A673 (cell line): ENCODE measurements at places on chromosomes 12 and 14. TPM values are rescaled to one million over a fixed set of nuclear protein-coding genes. Genes with fewer than 3 reads are reported as not detected.

PPP2R5E gene
- 64.3 and 66.0 TPM in 2 replicates for total RNA-seq

IAPP gene
- total RNA-seq: not detected in 2 replicates

GRCh38 chr12:116222358-116222757 lies 55.1 kb downstream of the MED13L start:
- peak; percentile 83 for DNase-seq

- DNase-seq: no peak
Measured at GRCh38 chr12:127296591-127296990, 970.4 kb upstream of the TMEM132C start.

VSX2 gene
- total RNA-seq: not detected in 2 replicates

DNA sequence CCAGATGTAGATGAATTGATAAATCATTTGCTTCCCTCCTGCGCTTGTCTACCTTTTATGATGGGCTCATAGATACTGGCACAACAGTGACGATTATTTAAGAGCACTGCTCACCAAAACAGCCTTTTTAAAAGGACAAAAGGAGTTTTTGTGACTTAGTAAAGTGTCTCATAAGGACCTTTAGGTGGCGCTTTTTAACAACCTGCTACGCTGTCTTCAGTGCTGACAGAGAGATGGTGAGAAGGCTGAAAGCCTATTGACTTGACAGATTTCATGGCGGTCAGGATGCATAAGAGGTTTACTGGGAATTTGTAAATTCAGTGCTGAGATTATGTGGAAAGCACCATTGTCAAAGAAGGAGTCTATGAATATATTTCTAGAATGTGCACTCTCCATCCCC lies 87.6 kb downstream of the SLC15A5 start:
- DNase-seq: peak; percentile 63

DNA sequence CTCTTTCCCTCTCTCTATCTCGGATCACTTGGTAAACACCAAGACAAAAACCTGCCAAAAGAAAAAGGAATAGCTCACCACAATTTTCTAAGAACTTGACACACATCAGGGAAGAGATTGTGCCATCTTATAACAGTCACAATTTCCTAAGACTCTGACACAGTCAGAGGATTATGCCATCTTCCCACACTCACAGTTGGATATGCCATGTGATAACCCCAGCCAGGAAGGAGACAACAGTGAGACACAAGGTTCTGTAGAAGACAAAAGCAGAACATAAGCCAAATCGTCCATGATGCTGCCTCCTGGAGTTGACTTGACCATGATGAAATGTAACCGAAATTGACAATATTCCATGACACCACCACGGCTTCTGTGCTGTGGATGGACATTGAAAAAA lies 2.8 kb upstream of the CLEC9A start:
- DNase-seq: peak; percentile 68

ASCL1 gene
- total RNA-seq: not detected in 2 replicates

DNA sequence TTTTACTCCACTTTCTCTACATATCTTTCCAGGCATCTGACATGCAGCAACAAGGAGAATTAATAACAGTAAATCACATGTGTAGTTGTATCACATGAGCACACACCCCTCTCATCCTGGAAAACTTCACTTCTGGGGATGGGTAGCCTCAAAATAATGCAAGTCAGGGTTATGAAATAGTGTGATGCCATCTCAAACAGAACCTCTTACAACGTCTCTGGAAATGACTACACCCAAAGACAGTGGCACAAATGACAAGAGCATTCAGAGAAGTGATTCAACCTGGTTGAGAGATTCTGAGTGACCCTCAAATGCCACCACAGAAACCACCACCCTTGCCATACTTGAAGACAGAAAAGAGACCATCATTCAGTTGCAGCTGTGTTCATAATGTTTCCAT lies 2.8 kb downstream of the DIO2 start:
- no peak for DNase-seq

CCDC197 gene
- total RNA-seq: not detected in 2 replicates

TSHR gene
- total RNA-seq: not detected in 2 replicates

- DNase-seq: no peak
Measured at GRCh38 chr12:91434081-91434480, 251.5 kb upstream of the DCN start.

SCNN1A gene
- total RNA-seq: not detected in 2 replicates

NEUROD4 gene
- not detected in 2 replicates for total RNA-seq

NKX2-1 gene
- not detected in 2 replicates for total RNA-seq

DNA sequence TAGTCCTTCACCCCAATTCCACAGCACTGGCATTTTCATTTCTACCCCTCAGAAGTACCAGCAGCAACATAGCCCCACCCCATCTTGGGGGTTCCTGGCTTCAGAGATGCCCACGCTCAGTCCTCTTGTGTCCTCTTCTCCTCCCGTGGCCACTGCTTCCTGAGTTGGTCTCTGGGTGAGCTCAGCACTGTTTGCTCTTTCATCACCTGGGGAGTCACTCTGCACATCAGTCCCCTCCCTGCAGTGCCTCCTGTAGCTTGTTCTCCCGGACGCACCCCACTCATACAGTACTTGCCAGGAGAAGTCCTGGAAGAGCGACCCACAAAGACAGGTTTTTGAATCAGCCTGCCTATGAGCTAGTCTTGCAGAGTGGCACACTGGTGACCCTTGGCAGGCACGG lies 63.8 kb downstream of the GSC start:
- DNase-seq: no peak

FZD10 gene
- not detected in 2 replicates for total RNA-seq

GRCh38 chr14:92274055-92274454 lies 48.9 kb upstream of the SLC24A4 start:
- no peak for DNase-seq

DNA sequence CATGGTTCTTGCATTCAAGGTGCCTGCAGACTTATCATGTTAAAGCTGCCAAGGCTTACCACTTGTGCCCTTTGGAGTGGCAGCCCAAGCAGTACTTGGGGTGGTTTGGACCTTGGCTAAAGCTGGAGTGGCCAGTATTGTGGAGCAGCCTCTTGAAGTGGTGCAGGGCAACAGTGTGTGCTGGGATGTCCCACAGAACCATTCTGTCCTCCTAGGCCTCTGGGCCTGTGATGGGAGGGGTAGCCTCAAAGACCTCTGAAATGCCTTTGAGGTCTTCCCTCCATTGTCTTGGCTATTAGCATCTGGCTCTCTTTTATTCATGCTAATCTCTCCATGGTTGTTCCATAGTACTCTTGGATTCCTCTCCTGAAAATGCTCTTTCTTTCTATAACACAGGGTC lies 78.2 kb upstream of the SLC24A4 start:
- DNase-seq: no peak

DNA sequence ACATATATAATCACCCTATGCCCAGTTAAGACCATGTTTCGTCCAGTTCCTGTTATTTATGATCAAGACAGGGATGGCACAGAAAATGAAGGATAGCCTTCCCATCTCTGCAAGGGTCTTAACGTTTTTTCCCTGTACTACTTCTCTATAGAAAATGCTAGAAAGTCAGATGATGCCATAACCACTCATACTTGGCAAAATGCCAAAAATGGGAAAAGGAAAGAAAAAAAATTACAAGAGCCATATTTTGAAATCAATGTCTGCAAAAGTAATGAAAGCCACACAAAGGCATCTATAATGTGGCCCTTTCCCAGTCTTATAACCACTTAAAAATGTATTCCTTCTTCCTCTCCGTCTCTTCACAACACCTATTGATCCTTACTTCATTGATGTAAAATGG lies 1.8 kb upstream of the MYL6B start:
- no peak for DNase-seq

- DNase-seq: no peak
Measured at GRCh38 chr12:3905664-3906063, 32.5 kb upstream of the PARP11 start.

GRCh38 chr14:60094306-60094897 lies 2.7 kb downstream of the PCNX4 start:
- DNase-seq: no peak

KRT2 gene
- total RNA-seq: not detected in 2 replicates

DNA sequence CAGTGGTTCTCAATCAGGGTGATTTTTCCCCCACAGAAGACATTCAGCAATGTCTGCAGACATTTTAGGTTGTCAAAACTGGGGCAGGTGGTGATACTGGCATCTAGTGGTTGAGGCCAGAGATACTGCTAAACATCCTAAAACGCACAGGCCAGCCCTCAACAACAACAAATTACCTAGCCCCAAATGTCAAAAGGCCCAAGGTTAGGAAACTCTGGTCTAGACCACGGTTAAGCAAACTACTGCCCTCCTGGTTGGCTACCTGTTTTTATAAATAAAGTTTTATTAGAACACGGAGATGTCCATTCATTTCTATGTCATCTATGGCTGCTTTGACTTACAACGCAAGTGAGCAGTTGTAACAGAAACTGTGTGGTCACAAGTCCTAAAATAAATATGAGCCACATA lies 186.7 kb downstream of the EFCAB11 start:
- peak; percentile 34 for DNase-seq

RAP1B gene
- 134 and 148 TPM in 2 replicates for total RNA-seq

DNA sequence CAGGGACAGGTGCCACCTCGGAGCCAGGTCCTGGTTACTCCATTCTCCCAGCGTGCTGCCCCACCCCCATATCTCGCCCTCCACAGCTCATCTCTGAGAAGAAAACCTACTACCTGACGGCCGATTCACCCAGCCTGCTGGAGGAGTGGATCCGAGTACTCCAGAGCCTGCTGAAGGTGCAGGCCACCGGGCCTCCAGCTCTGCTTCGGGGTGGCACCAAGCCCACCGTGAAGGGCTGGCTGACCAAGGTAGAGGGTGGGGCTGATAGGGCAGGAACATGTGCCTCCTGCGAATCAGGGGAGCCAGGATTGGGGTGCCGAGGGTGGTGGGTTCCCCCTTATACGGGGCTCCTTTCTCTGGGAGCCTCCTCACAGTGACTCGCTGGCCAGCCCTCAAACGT lies 25.9 kb downstream of the PIGH start:
- DNase-seq: no peak

DNA sequence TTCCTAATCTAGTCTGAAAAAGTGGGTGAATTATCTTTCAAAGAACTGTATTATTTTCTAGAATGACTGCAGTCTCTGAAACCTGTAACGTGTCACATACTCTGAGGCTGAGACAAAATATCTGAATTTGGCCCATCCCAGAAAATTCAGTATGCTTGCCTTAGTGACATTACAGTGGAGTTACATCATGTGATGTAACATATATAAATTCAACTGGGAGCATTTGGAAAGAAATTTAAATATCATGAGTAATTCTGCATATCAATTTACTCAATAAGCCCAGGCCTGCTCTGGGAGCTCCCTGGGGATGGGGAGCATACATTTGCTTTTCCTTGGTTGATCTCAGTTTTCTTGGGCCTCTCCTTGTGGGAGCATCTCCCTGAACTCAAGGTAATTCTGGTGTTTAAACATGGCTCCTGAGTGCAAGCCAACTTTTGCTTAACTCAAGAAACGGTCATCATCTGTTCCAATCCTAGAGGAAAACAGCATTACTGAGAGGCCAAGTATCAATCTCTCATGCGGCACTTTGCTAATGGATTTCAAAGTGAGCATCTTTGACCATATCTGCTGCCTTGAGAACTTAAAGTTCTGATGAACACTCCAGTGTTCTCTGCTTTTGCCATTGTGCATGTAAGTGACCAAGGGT lies 54.4 kb downstream of the AKAP6 start:
- no peak for DNase-seq

CLEC4D gene
- not detected in 2 replicates for total RNA-seq

BIN2 gene
- not detected in 2 replicates for total RNA-seq

- no peak for DNase-seq
Measured at GRCh38 chr12:11897923-11898322, 172.8 kb upstream of the BCL2L14 start.

DNA sequence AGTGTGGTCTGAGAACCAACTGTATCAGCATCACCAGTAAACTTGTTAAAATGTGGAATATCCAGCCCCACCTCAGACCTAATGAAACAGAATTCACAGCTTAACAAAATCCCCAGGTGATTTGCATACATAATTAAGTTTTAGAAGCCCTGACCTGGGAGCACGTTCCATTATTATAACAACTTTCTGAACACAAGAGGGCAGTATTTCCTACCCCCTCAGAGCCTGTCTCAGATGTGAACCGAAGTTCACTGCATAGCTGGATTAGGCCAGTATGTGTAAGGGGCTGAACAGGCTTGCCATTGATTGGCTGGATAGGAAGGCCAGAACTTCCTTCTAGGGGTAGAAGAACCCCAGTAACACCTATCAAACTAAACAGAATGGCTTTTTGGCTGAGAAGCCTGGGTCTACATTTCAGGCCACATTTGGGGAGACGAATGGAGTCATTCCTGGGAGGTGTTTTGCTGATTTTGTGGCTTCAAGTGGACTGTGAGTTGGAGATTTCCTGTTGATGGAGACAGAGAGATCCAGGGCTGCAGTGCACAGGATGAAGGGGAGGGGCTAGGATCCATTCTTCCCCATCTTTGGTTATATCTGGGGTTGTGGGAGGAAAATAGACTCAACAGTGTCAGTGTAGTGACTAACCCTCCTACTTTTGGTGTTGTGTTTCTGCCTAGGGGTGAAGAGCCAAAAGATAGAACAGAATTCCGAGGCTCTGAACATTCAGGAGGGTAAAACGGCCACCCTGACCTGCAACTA lies 94.7 kb upstream of the OR4E1 start:
- peak; percentile 77 for DNase-seq

DNA sequence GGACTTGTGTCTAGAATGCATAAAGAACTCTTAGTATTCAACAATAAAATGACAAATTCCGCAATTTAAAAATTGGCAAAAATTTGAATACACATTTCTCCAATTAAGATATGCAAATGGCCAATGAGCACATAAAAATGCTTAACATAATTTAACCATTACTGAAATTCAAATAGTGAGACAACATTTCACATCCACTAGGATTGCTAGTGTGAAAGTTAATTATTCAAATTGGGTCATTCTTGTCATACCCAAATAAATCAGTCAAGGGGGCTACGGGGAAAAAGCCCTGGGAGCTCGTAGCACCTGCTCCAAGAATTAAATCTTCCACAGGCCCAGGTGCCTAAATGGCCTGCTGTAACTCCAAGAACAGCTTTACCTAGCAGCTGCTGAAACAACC lies 25.0 kb upstream of the C14orf132 start:
- no peak for DNase-seq

DNA sequence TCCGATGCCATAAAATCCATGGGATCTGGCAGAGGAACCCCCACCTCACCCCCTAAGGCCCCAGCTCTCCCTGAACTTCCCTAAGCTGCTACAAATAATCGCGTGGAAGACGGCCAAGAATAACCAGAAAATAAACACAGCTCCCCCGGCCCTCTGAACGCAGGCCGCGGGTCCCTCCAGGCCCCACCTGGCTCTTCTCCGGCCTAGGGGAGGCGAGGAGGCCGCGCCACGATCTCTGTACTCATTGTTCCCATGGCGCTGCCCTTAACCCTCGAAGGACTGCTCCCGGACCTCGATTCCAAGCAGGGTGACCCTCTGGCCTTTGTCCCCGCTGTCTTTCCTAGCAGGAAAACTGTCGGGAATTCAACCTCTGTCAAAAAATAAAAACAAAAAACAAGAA lies 33.9 kb upstream of the TBX5 start:
- no peak for DNase-seq

DNA sequence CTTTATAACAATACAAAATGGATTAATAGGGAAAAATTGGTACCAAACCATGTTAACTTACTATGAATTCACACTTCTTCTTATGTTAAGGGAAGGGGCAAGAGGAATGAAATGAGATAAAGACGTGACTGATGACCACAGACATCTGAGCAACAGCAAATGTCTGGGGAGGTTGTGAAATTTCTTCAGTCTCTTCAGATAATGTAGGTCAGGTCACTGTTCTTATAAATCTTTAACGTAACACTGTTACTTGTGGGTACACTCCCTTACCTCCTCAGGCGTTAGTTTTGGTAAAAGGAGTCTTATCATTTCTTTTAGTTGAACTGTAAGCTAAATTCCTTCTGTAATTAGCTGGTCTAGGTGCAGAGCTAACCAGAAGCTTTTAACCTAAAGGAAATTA lies 405.0 kb upstream of the LRFN5 start:
- DNase-seq: no peak
